Activated CD8-positive, alpha-beta memory T cell treated with anti-CD3 and anti-CD28 coated beads, Interleukin-2, amount 50 U/mL, for 48 hours (primary cell): ENCODE measurements at places on chromosomes 2 and 18.

GRCh38 chr2:147688242-147688641, 156.6 kb upstream of the ACVR2A start:
- DNase-seq, result no peak

DNA sequence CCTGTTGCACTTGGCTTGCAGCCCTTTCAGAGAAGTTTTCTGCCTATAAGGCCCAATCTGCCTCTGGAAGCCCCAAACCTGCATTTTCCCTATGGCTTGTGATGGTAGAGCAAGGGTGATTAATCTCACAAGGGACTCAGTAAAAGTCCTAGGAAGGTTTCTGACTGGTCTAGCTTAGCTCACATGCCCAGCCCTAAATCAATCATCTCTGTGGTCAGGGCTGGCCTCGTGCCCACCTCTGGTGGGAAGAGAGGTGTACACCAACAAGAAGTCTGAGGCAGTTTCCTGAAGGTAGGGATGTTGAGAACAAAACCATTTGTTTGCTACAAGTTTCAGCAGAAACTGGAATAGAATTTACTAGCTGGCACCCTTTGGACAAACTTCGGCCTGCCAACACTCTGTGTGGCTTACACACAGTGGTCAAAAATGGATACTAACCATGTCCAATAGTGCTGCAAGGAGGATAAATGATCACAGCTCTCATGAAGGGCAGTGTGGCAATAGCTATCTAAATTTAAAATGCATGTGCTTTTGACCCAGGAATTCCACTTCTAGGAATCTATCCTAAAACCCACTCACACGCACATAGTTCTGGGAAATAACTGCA, 96.4 kb downstream of the EN1 start:
- no peak for DNase-seq

DNA sequence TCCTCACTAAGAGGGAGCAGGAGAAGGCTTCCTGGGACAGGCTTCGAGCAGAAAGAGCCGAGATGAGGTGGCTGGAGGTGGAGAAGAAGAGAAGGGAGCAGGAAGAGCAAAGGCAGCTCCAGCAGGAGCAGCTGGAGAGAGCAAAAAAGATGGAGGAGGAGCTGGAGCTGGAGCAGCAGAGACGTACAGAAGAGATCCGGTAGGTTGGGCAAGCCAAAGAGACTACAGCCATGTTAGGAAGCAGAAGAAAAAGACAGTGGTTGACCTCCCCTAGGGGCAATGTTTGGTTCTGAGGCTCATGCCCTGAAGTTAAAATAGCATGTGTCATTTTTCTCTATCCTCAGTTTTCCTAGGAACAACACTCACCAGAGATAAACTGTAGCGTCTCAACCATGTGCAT, 45.1 kb downstream of the SUMO1 start:
- DNase-seq, result no peak

GRCh38 chr2:154158101-154158500, 286.4 kb downstream of the GALNT13 start:
- DNase-seq, result no peak

GRCh38 chr2:66490588-66491001, 55.7 kb downstream of the MEIS1 start:
- DNase-seq, result no peak

- no peak for DNase-seq
Measured at GRCh38 chr2:220318037-220318436, 690.6 kb downstream of the SLC4A3 start.

DNA sequence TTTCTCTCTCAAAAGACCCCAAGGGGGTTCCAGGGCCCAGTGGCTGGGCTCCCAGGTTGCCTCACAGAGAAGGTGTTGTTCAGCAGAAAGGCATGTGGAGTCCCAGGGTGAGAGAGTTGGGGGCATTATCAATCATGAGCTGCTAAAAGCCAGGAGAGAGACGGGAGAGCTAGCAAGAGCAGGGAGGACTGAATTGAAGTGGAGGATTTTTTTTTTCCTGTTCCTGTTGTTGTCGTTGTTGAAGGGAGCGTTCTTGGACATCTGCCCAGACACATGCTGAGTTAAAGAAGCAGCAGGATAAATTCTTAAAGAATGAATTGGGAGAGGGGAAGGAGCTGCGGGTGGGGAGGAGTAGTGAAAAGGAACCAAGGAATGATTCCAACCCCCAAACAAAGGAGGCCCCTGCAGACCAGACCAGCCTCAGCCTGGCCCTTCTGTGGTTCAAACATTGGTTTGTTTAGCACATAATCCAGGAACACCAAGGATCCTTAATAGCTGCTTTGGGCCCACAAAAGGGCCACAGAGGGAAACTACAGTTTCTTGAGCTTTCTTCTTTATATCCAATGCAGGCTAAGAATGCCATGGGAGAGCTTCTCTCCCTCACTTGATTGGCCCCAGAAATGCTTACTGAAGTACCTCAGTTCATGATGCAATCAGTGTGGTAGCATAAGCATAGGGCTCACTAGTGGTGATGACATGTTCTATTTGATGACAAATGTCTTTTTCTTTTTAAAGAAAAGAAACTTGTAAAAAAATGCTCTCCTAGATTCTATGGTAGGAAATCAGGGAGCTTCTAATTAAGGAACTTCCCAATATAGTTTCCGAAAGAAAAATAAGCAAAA, 146.0 kb downstream of the SETBP1 start:
- DNase-seq, result no peak

DNA sequence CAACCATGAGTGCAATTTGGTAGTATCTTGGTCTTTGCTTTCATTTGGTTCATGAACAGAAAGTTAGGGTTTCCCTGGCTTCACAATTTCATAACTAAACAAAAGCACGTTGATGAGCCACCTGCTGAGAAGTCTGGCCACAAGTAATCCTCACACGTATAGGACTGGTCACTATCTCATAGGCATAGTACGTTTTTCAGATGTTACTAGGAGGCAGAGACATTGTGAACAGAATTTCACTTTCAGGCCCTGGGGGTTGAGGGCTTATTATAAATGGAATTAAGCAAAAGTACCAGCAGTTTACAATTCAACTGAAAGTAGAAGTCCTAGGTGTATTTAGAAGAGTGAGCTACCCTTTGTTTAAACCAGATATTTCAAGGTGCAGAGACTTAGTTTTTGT, 277.1 kb downstream of the ALPK2 start:
- no peak for DNase-seq

DNA sequence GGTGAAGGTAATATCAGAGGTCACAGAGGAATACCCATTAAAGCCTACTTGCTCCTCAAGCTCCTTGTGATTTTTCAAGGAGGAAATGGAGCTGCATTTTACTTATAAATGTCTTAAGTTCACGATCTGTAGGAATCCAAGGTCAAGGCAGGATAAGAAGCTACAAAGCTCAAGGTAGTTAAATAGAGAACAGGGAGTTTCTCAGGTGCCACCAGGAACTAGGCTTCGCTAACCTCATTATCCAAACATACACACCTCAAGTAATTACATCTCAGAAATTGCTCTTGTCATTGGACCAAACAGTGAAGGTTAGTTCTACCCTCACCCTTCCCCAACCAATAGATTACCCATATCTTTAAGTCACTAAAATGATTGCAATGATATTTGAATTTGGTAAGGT, 317.4 kb upstream of the HNRNPA3 start:
- DNase-seq, result no peak

- DNase-seq, result no peak
Measured at GRCh38 chr2:130337735-130338325, 4.9 kb upstream of the IMP4 start.

DNA sequence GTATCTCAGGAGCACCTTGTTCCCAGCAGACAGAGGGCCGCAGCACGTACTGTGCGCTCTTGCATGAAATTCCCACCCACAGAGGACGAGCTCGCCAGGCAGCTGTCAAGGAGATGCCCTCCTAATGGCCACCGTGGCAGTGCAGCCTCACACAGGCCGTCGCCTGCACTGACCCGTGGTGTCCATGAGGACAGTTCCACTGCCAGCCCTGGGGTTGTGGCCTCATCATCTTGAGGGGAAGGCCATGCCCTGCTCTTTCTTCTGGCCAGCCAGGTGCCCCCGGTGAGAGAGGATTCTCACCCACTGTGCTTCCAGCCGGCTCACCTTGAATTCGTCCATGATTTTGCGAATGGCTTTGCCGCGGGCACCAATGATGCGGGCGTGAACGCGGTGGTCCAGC, 42.0 kb downstream of the ANO7 start:
- no peak for DNase-seq
